ENCODE measurements at places on chromosomes 2 and 18.

DNA sequence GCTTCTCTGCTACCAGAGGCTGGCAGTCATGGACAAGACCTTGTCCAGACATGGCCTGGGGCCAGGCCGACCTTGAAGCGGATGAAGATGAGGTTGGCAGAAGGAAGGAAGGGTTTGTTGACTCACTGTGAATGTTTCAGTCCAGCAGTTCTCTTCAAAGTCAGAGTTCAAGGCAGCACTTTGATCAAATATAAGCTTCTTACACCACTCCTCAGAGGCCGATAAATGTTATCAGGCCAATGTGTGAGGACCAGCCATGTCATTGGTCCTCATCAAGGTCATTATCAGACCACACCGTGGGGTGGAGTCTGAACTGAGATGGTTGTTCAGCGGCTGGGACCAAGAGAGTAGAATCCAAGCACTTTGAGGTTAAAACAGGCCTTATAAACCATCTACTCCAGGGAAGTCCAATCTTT, 35.5 kb downstream of the QPCT start:
- DNase-seq = no peak

DNA sequence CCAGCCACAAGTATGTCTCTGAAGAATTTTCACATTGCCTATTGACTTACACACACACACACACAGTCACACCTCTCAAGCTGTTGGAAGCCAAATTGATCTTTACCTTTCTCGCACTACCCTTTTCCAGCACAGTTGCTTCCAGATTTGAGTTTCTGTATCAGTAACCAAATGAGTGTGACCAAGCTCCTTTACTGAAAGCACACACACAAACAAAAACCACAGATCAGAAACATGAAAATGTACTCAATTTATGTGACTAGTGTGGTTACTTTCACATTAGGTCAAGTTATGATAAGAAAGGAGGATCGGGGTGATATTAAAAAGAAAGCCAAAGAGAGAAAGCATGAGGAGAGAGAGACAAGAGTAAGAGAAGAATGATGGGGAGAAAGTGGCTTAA, 993.9 kb upstream of the POU3F3 start:
- no peak for DNase-seq

DNA sequence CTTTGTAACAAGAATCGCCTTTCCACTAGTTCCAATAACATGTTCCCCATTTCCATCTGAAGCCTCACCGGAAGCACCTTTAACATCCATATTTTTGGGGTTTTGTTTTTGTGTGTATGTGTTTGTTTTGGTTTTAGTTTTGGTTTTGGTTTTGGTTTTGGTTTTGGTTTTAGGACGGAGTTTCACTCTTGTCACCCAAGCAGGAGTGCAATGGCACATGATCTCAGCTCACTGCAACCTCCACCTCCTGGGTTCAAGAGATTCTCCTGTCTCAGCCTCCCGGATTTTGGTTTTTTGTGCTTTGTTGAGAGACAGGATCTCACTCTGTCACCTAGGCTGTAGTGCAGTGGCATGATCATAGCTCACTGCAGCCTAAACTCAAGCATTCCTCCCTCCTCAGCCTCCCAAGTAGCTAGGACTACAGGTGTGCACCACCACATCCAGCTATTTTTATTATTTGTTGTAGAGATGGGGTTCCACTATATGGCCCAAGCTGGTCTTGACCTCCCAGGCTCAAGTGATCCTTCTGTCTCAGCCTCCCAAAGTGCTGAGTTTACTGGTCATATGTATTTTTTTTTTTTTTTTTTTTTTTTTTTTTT, 36.3 kb downstream of the TGOLN2 start:
- DNase-seq = no peak

- no peak for DNase-seq
These were observed 159.7 kb downstream of the SOCS6 start for GRCh38 chr18:70448588-70448987.

GRCh38 chr18:9878783-9879242, 7.0 kb upstream of the TXNDC2 start:
- no peak for DNase-seq

GRCh38 chr18:75525331-75525730, 97.8 kb upstream of the SMIM21 start:
- DNase-seq = no peak

DNA sequence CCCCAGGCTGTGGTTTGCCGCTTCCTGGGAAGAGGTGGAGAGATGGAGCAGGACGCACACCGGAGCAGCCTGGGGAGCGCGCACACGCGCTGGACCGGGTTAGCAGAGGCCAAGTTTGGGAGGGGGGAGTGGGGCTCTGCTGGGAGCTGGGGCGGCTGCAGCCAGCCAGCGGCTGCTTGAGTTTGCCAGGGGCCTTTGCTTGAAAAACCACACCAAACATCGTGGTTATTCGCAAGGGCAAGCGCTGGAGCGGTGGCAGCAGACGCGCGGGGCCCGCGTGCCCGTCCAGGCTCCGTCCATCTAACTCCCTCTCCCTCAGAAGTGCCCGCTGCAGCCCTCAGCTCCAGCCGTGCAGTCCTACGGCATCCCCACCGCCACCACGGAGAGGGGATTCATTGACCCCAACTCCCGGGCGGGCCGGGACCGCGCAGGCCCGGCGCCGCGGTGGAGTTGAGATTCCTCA, 4.6 kb downstream of the PTGR3 start:
- no peak for DNase-seq

DNA sequence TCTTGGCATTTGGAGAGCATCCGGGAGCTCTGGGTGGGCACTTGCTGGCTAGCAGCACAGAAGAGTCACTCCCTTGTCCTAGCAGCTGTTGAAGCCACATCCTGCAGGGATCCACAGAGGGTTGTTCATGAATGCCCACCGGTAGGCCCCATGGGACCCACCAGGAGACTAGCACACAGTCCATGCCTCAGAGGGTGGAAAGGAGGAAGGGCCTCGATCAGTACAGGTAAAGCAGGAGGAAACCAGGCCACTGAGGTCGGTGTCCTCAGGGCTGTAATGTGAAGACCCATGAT, 205.8 kb downstream of the SEPTIN10 start:
- no peak for DNase-seq

DNA sequence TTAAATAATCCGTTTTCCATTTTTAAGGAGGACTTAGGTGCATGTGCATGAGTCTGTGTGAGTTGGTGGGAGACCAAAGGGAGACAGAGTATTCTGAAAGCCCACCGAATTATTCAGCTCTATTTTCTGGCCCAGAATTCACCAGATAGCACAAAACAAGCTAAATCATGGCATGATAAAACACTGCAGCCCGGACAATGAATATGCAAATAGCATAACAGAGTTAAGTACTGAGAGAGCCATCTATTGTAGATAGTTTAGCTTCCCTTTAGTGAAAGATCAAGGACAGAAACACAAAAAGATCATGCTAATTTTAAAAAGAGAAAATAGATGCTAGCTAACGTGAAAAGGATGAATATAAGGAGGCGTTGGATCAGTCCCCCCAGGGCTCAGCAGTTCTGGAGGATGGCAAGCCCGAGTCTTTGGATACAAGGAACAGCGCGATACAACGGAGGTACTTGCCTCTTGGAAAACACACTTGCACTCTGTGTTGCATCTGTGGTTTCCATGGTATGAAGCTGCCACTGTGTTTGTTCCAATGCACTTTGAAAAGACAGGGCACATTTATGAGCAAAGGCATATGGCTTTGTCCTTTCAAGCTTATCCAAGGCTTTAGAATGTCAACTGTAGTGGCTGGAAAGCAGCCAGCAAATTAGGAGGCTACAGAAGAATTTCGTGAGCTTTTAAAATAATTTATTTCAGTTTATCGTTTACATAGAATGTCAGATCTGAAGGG, 119.9 kb downstream of the LYPD1 start:
- no peak for DNase-seq

DNA sequence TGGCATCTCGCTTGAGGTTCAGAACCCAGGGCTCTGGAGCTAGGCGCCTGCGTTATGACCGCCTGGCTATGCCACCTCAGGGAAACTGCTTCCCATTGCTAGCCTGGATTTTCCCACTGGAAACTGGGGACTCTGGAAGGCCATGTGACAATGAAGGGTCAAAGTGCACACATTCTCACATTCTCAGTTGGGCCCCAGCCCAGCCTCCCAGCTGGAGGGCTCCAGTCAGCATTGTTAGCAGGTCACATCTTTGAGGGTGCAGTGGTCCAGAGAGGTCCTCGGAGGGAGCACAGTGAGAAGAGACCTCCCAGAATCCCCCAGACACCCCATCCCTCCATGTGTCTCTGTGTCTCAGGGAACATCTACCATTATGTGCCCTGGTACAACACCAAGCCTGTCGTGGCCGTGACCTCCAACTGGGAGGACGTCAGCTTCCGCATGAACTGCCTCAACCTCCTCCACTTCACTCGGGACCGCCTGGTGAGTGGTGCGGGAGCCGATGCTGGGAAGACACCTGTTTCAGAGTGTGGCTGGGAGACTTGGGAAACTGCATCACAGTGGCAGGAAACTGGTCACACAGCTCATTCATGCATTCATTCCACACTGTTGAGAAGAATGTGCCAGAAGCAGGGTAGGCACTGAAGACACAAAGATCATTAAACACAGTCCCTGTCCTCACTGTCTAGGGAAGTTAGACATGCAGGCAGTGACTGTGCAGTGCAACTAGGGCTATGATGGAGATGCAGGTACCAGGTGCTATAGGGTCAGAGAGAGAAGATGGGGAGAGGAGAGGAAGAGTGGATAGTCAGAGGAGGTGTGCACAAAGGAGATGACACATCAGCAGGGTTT, 41.6 kb downstream of the FER1L5 start:
- no peak for DNase-seq

DNA sequence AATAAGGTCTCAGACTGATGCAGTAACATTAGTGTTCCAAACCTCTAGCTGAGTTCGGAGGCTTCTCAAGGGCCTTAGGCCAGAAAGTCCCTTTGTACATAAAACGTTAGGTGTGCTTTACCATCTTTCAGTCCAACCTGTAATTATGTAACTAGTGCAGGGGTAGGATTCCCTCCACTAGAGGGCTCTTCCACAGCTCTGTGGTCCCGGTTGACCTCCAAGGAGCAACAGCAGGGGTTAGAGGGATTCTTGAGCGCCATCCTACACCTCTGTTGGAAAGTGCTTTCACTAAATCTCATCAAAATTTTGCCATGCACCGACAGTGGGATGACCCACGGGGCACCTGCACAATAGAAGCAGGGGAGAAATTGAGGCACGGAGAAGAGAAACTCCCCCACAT, 155.8 kb upstream of the LRP1B start:
- DNase-seq = peak; percentile 42

DNA sequence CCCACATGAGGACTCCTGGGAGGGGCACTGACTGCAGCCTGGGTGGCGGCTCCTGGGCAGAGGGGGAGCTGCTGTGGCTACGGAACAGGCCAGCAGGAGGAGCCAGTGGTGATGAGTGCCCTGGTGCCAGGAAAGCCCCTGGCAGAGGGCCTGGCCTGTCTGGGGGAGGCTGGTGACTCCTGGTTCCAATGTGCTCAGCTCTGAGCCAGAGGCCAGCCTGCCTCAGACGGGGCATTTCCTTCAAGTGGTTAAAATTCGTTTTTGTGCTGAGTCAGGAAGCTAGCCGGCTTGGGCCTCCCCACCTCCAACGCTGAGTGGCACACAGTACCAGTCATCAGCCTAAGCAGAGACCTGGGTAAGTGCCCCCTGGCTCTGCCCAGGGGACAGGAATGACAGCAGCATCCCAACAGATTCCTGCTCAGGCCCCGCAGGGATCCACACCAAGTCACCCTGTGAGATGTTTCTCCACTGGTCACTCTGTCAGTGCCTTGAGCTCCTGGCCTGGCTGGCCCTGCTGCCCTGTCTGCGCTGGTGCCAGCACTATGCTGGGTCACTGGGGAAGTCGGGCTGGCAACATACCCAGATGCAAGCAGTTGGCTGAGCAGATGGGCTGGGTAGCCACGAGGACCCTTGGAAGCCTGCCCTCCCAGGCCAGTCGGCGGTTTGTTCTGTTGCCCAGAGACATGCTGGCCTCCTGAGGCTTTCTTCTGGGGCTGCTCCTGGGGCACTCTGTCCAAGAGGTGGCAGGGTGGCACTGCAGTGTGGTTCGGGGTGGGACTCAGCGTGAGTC, 7.1 kb upstream of the KLF11 start:
- DNase-seq = peak; percentile 84

DNA sequence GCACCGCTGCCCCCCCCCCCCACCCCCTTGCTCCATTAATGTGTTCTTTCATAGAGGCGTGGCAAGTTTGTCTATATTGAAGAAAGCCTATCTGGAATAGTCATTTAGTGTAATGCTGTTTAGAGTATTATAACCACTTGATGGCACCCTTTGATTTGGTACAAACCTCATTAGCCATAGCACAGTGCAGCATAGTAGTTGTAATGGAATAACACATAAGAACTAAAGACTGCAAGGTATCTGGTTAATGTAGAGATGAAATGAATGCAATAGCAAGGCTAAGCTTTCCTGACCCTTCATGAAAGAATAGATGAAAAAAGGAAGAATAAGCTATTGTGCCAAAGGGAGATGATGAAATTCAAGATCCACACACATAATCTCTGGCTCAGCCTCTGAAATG, 81.9 kb downstream of the EHBP1 start:
- DNase-seq = peak; percentile 50

DNA sequence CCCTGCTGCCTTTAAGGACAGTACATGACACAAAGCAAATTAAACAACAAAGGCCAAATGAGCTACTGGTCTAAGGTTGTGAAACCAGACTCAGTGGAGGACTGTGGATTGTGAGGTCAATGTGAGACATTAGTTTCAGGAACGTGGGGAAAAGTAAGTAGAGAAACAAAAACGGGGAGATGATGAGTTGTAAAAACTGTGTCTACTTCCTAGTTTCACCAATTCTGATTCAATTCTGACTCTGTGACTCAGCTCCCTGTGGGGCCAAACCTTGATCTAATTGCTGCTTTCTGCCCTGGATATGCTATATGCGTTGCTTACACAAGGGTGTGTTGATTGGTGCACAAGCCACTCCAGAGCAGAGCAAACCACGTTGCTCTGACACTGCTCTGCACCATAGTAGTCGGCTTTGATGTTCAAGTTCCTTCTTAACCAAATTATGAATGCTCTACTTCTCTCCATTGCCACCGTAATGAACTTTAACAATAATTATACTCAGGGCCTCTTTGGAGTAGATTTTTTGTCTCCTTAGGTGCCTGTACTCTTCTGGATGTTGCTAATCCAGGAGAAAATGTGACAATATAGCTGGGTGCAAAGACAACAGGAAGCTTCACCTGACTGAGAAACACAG, 1640.1 kb upstream of the CELF4 start:
- no peak for DNase-seq

GRCh38 chr2:229971298-229971790, 49.0 kb downstream of the FBXO36 start:
- no peak for DNase-seq

Data from A549 (cell line).